Suprapubic skin (tissue), 4 donors: ENCODE measurements at places on chromosomes 13 and 19.

DNA sequence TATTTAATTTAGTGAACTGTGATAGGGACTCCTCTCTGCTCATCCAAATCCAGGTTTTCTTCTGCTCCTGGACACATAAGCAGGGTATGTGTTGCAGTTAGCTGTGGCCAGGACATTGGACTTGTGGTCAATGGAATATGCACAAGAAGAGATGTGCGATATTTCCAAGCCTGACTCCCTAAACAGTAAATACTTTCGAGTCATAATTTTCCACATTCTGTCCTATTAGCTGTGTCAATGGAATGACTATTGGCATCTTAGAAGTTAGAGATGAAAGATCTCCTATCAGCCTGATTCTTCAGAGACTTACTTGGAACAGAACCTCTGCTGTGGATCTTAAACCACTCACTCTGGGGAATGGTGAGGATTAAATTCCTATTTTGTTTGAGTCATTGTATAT, 771.0 kb downstream of the EFNB2 start:
- DNase-seq = no peak

DNA sequence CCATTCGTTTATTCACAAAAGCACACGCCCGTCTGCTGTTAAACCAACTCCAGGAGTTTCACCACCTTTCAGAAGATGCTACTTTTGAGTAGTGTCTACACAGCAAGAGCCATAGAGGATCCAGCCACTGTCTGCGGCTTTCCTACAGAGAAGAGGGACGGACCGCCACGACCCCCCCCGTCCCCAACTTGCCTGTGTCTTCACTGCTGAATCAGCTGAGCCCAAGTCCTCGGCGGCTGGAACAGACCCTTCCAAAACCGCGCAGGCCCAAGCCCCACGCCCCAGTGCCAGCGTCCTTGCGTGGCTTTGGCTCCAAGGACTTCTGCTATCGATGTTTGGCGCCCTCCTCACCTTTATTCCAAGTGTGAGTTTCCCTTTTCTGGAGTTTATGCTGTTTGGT, 65.1 kb downstream of the SPACA7 start:
- peak; percentile 65 for DNase-seq

GRCh38 chr13:75864718-75865117, 228.6 kb downstream of the LMO7 start:
- DNase-seq = no peak

GRCh38 chr19:1063909-1064660, 2.9 kb upstream of the ARHGAP45 start:
- DNase-seq = no peak

GRCh38 chr19:33048806-33049676, 15.6 kb downstream of the RHPN2 start:
- DNase-seq = no peak

- no peak for DNase-seq
These were observed 1539.4 kb downstream of the EFNB2 start for GRCh38 chr13:104996022-104996421.

DNA sequence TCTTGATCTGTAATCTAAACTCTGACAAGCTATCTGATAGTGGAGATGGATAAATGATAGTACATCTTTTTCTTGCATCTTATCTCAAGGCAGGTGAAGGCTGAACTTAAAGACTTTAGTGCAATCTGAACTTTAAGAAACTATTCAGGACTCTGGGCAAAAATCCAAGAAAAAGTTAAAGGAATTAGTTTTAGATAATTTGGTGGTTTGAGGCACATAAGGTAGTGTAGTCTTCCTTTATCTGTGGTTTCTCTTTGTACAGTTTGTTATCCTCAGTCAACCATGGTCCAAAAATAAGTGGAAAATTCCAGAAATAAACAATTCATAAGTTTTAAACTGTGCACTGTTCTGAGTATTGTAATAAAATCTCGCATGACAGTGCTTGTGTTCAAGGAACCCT, 172.9 kb downstream of the UGGT2 start:
- DNase-seq = no peak

DNA sequence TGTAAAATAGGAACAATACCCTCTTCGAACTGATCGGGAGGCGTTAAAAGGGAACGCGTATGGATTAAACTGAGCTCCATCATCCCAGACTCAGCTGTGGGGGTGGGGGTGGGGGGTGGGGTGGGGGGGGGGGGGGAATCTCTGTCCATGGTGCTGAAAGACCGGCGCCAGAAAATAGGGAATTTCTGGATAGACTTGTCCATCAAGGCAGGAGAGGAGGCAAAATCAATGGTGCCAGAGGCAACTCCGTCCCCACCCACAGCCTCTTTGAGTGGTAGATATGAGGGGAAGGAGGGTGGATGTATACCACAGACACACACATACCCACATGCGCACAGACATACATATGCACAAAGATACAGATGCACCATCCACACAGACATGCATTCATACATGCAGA, 37.4 kb downstream of the ZNF787 start:
- no peak for DNase-seq

DNA sequence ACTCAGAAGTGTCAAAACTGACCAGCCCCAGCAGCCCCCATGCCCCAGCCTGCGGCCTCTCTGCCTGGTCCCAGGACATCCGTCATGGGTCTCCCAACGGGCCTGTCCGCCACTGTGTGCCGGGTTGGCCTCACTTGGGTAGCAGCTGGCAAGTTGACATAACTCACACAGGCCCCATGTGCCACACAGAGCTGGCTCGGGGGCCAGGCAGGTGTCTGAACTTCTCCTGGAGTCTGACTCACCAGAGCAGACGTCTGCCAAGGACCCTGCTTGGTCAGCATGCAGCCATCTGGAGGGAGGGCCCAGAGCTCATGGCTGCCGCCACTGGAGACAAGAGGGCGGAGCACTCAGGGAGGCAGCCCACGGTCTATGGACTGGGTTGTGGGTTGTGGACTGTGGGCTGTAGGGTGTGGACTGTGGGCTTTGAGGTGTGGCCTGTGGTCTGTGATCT, 32.0 kb upstream of the TMEM255B start:
- no peak for DNase-seq

DNA sequence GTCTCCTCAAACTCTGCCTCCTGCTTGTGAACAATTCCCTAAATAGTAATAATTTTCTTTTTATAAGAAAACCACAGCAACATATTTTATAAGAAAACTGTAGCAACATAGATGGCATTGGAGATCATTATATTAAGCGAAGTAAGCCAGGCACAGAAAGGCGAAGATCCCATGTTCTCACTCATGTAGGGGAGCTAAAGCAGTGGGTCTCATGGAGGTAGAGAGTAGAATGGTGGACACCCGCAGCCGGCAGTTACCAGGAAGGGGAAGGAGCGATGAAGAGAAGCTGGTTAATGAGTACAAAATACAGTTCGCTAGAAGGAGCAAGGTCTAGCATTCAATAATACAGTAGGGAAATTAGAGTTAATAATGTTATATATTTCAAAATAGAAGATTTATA, 42.9 kb downstream of the CRYL1 start:
- DNase-seq = no peak
